Stimulated activated CD8-positive, alpha-beta memory T cell treated with anti-CD3 and anti-CD28 coated beads, Interleukin-15, amount 100 ng/mL, for 24 hours (primary cell): ENCODE measurements at places on chromosomes 3 and 15.

- no peak for DNase-seq
These were observed 27.6 kb upstream of the NPHP3 start for GRCh38 chr3:132749786-132750185.

- DNase-seq: no peak
These were observed 30.2 kb downstream of the TKT start for GRCh38 chr3:53225651-53226050.

DNA sequence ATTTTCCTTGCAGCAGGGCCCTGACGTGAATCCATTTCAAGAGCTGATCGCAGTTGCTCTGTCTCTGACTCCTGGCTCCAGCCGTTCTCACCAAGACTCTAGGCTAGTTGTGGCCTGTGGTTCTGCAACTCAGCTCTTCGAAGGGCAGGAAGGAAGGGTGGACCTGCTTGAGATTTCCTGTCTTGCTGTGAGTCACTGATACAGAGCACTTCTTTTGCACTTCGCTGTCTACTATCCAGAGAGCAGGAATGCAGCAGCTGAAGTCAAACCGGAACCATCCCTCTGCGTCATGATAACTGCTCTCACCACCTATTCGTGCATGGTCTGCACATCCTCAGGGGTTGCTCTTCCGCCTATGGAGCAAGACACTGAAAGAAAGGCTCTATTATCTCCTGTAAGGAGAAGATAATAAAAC lies 59.7 kb downstream of the RAP2B start:
- peak; percentile 21 for DNase-seq

DNA sequence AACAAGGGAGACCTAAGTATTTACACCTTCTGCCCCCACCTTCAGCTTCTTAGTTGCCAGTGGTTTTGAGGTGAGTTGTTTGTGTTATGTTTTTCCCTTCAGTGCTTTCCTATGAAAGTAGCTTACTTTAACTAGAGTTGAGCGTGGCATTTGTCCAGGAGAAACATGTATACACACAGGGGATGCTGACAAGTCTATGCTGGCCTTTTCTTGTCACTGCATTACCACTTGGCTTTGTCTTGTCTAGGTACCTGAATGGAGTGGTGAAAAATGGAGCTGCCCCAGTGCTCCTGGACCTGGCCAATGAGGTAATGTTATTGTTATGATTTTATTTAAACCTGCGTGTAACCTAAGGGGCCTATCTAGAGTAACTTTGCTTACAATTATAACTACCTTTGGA lies 74.4 kb downstream of the CDIN1 start:
- DNase-seq: no peak

DNA sequence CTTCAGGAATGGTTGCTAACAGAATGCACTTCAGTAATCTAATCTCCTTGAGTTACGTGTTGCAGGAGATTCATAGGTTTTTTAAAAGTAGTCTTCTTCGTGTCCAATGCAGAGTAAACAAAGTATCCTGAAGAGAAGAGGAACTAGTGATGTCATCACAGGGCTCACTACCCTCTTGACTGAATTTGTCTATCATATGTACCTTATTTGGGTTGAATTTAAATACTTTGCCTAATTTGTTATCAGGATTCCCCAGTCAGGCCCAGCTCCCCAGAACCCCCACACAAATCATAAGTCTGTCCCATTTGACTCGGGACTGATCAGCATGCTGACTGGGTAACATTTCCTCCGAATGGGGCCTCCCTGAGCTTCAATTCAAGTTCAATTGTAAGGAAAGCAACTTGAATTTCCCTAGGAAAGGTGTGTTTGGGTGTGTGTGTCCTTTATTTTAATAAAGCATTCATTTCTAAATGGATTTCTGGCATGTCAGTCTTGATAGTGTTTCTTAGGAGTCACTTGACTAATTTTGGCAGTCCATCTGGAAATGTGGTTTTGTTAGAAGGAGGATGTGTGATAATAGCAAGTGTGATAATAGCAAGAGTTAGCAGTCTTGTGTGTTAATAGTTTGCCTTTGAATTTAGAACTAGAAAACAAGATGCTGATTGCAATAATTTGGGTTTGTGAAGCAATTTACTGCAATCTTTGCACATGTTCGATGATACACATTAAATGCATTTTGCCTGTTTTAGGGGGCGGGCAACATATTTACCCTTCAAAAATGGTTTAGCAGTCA lies 21.9 kb downstream of the OXNAD1 start:
- no peak for DNase-seq
